ENCODE measurements at places on chromosomes 3 and 15. TPM values are rescaled to one million over a fixed set of nuclear protein-coding genes. Genes with fewer than 3 reads are reported as not detected.

The TNNC1 gene
- total RNA-seq = 0.54 TPM

DNA sequence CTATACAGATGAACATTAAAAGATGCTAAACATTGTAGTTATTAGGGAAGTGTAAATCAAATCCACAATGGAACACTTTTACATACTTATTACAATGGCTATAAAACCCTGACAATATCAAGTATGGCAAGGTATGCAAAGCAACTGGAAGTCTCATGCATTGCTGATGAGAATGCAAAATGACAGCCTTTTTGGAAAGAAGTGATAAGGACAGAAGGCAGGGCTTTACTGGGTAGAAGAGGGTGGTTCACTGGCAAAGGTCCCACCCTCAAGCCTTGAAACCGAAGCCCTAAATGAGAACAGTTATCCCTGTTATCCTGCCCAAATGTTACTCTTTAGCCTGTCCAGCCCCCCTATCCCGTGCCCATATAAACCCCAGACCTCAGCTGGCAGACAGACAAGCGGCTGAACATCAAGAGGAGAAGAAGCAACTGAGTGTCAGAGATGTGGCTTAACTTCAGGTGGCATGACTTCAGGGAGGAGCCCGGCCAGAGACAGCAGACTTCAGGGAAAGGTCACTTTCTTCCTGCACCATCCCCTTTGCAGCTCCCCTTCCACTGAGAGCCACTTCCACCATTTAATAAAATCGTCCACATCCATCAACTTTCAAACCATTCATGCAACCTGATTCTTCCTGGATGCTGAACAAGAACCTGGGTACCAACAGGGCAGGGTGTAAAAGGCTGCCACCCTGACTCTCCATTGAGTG is 732 bp upstream of the GCSAM start:
- no peak for DNase-seq

The TRIM42 gene
- not detected for total RNA-seq

The GPR149 gene
- total RNA-seq = not detected

The SAXO2 gene
- under 0.01 TPM for total RNA-seq

The MTFMT gene
- 10.0 TPM for total RNA-seq

The PLSCR5 gene
- not detected for total RNA-seq

GRCh38 chr3:30770387-30770786 is 124.1 kb downstream of the GADL1 start:
- no peak for DNase-seq
